ENCODE measurements at places on chromosomes 4 and X. TPM values are rescaled to one million over a fixed set of nuclear protein-coding genes. Genes with fewer than 3 reads are reported as not detected.

DNA sequence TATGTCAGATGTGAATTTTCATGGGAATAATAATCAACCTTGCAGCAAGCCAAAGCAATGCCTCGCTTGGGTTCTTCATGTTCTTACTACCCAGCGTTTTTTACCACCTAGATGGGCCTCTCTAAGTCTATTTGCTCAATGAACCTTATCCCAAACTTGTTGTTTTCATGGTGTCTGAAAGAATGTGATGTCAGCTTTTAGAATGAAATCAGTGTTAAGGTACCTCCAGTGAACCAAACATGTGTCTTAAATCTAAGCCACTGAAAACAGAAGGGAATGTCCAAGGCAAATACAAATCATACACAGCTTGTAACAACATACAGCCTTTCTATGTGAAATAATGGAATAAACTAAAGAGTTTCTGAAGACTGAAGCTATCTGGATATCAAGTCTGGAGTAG, 6.7 kb downstream of the EPGN start:
- H3K27ac ChIP-seq = no peak overlapping the region
- H3K36me3 ChIP-seq = no peaks in the 10 kb centered on the region
- no peaks in the 10 kb centered on the region for H3K27me3 ChIP-seq
- H3K4me1 ChIP-seq = no peaks in the 10 kb centered on the region

DNA sequence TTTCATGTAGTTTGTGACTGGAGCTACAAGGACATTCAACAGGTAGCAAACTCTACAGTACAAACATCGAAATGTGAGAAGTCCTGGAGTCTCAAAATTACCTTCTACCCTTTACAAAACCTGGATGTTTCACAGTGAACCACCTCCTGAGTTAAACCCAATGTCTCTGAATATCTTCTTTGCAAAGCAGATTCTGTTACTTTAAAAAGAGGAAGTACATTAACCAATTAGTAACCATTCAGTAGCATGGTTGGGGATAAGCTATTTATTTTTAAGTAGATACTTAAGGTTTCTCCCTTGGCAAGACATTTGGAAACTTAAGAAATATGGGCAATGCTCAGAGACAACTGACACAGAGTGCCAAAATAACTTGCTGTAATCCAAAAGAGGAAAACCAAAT, 371.9 kb upstream of the NWD2 start:
- DNase-seq = no peak
- no peaks in the 10 kb centered on the region for H3K4me1 ChIP-seq
- no peak overlapping the region for H3K4me3 ChIP-seq
- no peaks in the 10 kb centered on the region for H3K36me3 ChIP-seq
- no peak overlapping the region for H3K27ac ChIP-seq

DNA sequence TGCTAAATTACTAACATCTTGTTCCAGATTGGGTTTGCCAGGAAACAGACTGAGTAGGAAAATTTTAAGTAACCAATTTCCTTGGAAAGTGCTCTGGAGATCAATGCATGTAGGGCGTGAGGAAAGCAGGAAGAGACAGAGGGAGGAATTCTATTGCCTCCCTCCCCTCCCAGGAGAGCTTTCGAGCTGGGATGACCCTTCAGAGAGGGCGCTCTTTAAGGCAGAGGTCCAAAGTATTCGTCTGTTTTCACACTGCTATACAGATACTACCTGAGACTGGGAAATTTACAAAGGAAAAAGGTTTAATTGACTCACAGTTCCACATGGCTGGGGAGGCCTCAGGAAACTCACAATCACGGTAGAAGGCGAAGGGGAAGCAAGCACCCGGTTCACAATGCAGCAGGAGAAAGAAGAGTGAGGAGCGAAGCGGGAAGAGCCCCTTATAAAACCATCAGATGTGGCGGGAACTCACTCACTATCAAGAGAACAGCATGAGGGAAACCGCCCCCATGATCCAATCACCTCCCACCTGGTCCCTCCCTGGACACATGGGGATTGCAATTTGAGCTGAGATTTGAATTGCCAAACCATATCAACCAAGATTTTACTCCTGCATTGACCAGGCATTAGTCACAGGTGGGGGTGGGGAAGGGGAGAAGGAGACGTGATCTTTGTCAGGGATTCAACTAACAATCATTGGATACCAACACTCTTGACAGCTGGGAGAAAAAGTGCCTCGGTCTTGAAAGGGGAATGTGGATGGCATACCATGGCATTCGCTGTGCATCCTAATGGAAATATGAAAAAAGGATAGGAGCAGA, 63.8 kb downstream of the SLITRK2 start:
- no peak overlapping the region for H3K4me3 ChIP-seq
- H3K4me1 ChIP-seq = no peaks in the 10 kb centered on the region

GRCh38 chrX:26511589-26512363, 295.8 kb downstream of the MAGEB5 start:
- DNase-seq = no peak
- H3K27me3 ChIP-seq = no peaks in the 10 kb centered on the region
- H3K4me1 ChIP-seq = no peaks in the 10 kb centered on the region
- H3K36me3 ChIP-seq = no peaks in the 10 kb centered on the region
- no peak overlapping the region for H3K4me3 ChIP-seq

- peak overlapping the region; percentile 50 for H3K4me3 ChIP-seq
- peaks cover 13% of the 10 kb centered on the region for H3K27me3 ChIP-seq
- H3K27ac ChIP-seq = no peak overlapping the region
- peaks cover 13% of the 10 kb centered on the region for H3K4me1 ChIP-seq
Observed at GRCh38 chr4:30716681-30717207, 3.4 kb upstream of the PCDH7 start.

GRCh38 chrX:52424656-52425055, 55.8 kb downstream of the XAGE2 start:
- no peak overlapping the region for H3K27ac ChIP-seq
- H3K27me3 ChIP-seq = no peaks in the 10 kb centered on the region
- H3K4me3 ChIP-seq = no peak overlapping the region
- H3K4me1 ChIP-seq = no peaks in the 10 kb centered on the region

KIAA1210 gene
- not detected for total RNA-seq

LRCH2 gene
- not detected for total RNA-seq

DNA sequence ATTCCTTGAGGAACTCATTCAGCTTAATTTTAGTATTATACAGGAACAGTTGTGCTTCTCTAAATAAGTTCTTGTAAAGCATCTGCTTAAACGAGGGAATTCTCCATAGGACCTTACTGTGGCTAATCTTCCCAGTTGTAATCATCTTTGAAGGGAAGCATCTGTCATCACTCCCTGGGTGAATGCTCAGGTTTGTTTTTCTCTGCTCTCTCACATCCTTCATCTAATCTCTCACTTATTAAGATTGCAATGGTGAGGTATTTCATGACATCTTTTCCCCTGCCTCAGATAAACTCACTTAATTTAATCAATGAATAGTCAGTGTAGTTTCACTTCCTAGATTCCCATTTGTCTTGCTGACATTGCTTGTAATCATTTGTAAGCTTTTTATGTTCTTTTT, 121.8 kb upstream of the ADAMTS3 start:
- no peak overlapping the region for H3K4me3 ChIP-seq
- H3K27ac ChIP-seq = no peak overlapping the region
- no peaks in the 10 kb centered on the region for H3K36me3 ChIP-seq
- H3K27me3 ChIP-seq = no peaks in the 10 kb centered on the region
- H3K4me1 ChIP-seq = no peaks in the 10 kb centered on the region
- no peak for DNase-seq

GRCh38 chrX:96684339-96685209, at the start of gene DIAPH2:
DIAPH2 (plus strand) TSS chrX:96684842.
- H3K27ac ChIP-seq = peak within 1 kb of the TSS; percentile 73
- H3K4me3 ChIP-seq = peak within 1 kb of the TSS; percentile 69

SMIM31 gene
- total RNA-seq = not detected

GRCh38 chrX:94454606-94455005, 780.6 kb downstream of the FAM133A start:
- H3K36me3 ChIP-seq = no peaks in the 10 kb centered on the region
- DNase-seq = no peak
- no peak overlapping the region for H3K27ac ChIP-seq
- no peaks in the 10 kb centered on the region for H3K27me3 ChIP-seq

DNA sequence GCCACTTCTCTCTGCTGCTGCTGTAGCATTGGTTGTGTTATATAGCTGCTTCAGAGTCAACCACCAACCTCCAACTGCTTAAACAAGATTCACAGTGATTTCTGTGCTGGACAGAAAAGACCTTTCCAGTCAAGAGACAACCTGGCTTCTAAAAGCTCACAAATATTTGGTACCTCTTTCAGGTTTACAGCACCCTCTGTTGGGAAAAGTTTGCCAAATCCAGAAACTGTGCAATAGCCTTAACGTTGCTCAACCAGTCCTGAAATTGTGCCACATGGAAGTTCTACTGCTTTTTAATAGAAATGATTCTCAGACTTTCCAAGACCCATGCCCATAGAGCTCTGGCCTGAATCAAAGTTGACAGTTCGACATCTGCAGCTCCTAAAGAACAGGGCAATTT, 842.1 kb upstream of the HTR2C start:
- peak overlapping the region; percentile 34 for H3K27ac ChIP-seq
- peaks cover 34% of the 10 kb centered on the region for H3K4me1 ChIP-seq
- peak; percentile 11 for DNase-seq
- H3K4me3 ChIP-seq = no peak overlapping the region
- no peaks in the 10 kb centered on the region for H3K36me3 ChIP-seq
- no peaks in the 10 kb centered on the region for H3K27me3 ChIP-seq

FAM90A26 gene
- total RNA-seq = not detected

BMPR1B gene
- total RNA-seq = not detected

DNA sequence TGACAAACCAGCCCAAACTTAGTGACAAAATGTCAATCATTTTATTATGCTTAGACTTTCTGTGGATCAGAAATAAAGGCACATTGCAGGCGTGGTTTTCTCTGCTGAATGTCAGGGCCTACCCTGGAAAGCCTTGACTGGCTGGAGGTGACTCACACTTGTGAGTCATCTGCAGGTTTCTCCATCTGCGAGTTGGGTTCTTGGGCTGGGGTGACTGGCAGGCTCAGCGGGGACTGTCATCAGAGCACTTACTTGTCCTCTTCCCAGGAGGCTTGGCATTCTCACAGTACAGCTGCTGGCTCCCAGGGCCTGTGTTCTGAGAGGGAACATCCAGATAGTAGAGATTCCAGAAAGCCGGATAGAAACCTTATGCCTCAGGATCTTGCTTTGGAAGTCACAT, 153.8 kb upstream of the AGA start:
- DNase-seq = no peak
- H3K27ac ChIP-seq = no peak overlapping the region
- no peaks in the 10 kb centered on the region for H3K36me3 ChIP-seq
- H3K27me3 ChIP-seq = no peaks in the 10 kb centered on the region
- H3K4me3 ChIP-seq = no peak overlapping the region
- no peaks in the 10 kb centered on the region for H3K4me1 ChIP-seq

ENPP6 gene
- not detected for total RNA-seq

ERAS gene
- not detected for total RNA-seq

GRCh38 chr4:75229806-75230570, 284.2 kb downstream of the RCHY1 start:
- no peak for DNase-seq
- H3K27ac ChIP-seq = no peak overlapping the region
- H3K36me3 ChIP-seq = no peaks in the 10 kb centered on the region
- no peak overlapping the region for H3K4me3 ChIP-seq
- peaks cover 2% of the 10 kb centered on the region for H3K4me1 ChIP-seq

- no peaks in the 10 kb centered on the region for H3K36me3 ChIP-seq
- no peak overlapping the region for H3K4me3 ChIP-seq
- H3K27ac ChIP-seq = no peak overlapping the region
- H3K27me3 ChIP-seq = no peaks in the 10 kb centered on the region
- no peaks in the 10 kb centered on the region for H3K4me1 ChIP-seq
Observed at GRCh38 chr4:24971192-24971591, 58.4 kb upstream of the CCDC149 start.

INTS12 gene
- 18.4 TPM for total RNA-seq

GRCh38 chrX:49876750-49877149, 2.5 kb upstream of the USP27X start:
- no peak overlapping the region for H3K27ac ChIP-seq
- no peak overlapping the region for H3K4me3 ChIP-seq
- no peaks in the 10 kb centered on the region for H3K27me3 ChIP-seq
- H3K36me3 ChIP-seq = no peaks in the 10 kb centered on the region

MAGEA1 gene
- not detected for total RNA-seq

GRCh38 chr4:6277139-6277802, 7.6 kb downstream of the WFS1 start:
- DNase-seq = no peak
- no peak overlapping the region for H3K27ac ChIP-seq
- H3K4me3 ChIP-seq = no peak overlapping the region
- H3K36me3 ChIP-seq = no peaks in the 10 kb centered on the region
- no peaks in the 10 kb centered on the region for H3K27me3 ChIP-seq
